ENCODE measurements at places on chromosomes 1 and 21.

DNA sequence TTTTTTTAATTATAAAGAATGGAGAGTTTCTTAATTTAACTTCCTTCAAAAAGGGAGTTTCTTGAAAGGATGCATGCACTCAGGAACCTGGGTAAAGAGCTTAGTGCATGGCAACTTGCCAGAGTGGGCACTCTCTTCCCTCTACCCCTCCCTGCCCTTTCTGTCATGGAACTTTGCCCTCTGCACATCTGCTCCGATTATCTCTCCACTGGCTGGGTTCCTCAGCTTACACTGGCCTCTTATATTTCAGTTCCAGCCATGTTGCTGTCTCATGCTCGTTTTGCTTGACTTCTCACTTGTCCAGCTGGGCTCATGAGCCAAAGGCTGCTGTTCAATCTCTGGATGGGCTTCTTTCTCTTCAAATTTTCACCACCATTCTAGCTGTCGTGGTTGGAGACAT lies 87.0 kb downstream of the NCAM2 start:
- DNase-seq: no peak

- no peak for DNase-seq
These were observed 57.4 kb upstream of the TMPRSS15 start for GRCh38 chr21:18460979-18461378.

GRCh38 chr1:153339802-153340201 lies 8.8 kb downstream of the PGLYRP4 start:
- no peak for DNase-seq

GRCh38 chr1:170209125-170209524 lies 63.4 kb downstream of the NTMT2 start:
- no peak for DNase-seq

- no peak for DNase-seq
These were observed 443.0 kb downstream of the SIPA1L2 start for GRCh38 chr1:232186931-232187330.

DNA sequence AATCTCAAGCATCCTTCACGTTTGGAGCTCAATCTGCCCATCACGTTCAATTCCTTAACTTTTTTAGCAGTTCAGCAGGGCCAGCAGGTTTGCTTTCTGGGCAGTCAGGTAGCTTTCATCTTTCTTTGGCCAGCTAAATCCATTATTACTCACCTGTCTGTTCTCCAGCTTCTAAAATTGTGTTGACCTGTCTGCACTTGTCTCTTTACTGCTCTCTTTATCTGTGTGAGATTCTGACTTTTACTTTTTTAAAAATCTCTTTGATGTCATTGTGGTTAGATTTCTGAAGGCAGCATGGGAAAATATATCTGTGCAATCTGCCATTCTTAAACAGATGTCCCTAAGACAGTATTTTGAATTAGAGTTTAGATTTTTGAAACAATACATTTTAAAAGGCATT lies 24.9 kb upstream of the CYYR1 start:
- DNase-seq: no peak

GRCh38 chr1:48602349-48602748 lies 130.3 kb upstream of the SPATA6 start:
- DNase-seq: no peak

GRCh38 chr1:31920956-31921355 lies 17.2 kb downstream of the PTP4A2 start:
- no peak for DNase-seq

- no peak for DNase-seq
These were observed 310.3 kb downstream of the MATN1 start for GRCh38 chr1:30413111-30413440.

DNA sequence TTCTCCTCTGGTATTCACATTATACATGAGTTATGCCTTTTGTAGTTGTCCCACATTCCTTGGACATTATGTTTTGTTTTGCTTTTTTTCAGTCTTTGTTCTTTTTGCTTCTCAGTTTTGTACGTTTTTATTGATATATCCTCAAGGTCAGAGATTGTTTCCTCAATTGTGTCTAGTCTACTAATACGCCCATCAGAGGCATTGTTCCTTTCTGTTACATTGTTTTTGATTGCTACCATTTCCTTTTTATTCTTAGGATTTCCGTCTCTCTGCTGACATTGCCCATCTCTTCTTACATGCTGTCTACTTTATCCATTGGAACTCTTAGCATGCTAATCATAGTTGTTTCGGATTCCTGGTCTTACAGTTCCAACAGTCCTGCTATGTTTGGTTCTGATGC lies 27.8 kb upstream of the MPC2 start:
- no peak for DNase-seq

DNA sequence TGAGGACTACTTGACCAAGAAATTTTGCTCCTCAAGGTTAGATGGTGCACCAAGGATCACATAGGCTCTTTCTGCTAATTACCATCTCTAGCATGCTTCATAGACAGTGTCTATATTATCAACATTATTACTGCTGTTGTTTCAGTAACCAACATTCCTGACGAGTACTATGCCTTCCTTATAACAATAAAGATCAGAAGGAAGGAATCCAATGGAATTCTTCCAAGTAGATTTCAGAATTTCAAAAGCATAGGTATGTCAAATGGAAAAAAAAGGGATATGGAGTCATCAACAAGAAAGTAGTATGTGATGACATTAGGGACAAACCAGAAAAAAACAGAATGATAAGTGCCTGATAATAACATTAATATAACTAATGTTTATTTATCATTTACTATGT lies 39.6 kb upstream of the LPGAT1 start:
- no peak for DNase-seq

GRCh38 chr1:206882555-206882954 lies 14.7 kb upstream of the IL24 start:
- DNase-seq: no peak

GRCh38 chr1:18288722-18289121 lies 181.1 kb downstream of the IGSF21 start:
- DNase-seq: peak; percentile 61

GRCh38 chr1:37865348-37866120 lies 6.1 kb upstream of the MTF1 start:
- DNase-seq: no peak

DNA sequence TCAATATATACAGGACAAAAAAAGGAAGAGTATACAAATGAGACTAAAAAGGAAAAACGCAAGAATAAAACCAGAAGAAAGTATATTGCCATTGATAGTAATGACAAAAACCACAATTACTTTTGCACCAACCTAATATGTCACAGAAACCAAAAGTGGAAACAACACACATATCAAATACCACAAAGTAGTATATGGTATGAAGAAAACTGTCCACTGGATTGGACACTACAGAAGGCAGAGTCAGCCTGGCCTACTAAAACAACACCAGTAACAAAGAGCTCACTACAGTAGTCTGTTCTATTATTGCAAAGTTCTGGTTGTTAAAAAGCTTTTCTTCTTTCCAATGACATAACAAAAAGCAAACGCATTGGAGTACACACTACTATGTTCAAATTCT lies 17.7 kb downstream of the TESK2 start:
- no peak for DNase-seq

DNA sequence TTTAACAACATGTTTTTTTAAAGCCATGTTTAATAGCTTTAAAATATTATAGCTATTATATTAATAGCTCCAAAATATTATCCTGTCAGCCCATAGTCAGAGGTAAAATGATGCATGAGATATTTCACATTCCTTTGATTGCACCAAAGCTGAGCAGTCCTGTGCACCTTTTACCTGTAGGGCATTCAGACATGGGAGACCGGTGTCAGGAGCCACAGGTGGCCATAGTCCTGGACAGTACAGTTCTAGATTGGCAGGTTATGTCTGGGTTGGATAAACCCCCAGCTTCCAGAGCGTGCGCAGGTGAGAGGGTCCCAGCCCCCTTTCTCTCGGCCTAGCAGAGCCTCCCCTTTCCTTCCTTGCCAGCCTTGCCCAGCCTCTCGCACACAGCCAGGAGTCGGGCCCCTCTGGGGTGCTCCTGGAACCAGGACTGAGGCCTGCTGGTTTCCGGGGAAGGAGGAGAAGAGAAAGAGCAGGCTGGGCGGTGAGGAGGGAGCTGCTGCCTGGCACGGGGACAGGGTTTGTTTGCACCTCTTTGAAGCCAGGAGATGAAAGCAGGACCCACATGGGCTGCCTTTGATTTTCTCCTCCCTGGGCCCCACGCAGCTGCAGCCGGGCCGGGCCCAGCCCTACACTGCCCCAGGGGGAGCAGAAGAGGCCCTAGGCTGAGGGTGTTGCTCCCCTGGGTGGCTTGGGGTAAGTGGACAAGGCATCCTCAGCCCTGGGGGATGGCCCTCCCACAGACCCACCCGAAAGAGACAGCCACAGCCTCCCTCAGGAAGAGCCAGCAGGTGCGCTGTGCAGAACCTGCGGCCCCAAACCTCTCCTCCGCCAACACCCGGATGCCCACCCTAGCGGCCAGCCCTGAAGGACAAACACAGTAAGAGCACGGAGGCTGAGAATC lies 75.2 kb upstream of the TARDBP start:
- DNase-seq: no peak

- no peak for DNase-seq
These were observed 22.8 kb downstream of the LDLRAP1 start for GRCh38 chr1:25566176-25566729.

- no peak for DNase-seq
These were observed 46.4 kb upstream of the TMEM51 start for GRCh38 chr1:15107058-15107687.

GRCh38 chr1:239302696-239303095 lies 83.7 kb upstream of the CHRM3 start:
- DNase-seq: no peak

GRCh38 chr1:64828829-64829228 lies 84.0 kb downstream of the RAVER2 start:
- no peak for DNase-seq

DNA sequence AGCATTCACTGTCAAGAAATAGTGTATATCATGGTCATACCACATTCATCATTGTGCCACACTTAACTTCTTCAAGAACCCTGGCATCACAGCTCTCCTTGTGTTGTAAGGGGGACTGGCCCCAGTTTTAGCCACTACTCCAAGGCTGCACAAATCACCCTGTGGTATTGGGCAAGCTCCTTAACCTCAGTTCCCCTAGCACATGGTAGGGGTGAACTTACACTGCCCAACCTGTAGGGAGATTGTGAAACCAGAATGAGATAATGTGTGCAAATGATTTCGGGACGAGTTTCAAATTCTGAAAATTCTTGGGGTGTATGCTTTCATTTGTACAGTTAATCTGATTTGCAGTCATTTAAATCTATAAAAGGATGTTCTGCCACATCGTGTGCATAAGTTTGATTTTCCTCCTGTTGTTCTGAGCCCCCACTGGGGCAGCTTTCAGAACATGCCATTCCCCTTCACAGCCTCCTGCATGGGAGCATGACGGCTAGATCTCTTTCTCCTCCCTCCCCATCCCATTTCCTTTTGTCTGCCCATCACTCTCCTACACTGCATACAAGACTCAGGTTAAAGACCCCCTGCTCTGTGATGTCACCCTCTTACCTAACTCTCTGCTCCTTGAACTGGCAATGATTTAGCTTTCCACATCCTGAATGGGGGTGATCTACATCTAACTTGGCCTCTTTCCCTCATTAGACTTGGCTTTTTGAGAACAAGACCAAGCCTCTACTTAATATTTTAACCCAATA lies 290.3 kb downstream of the CHRM3 start:
- DNase-seq: no peak

DNA sequence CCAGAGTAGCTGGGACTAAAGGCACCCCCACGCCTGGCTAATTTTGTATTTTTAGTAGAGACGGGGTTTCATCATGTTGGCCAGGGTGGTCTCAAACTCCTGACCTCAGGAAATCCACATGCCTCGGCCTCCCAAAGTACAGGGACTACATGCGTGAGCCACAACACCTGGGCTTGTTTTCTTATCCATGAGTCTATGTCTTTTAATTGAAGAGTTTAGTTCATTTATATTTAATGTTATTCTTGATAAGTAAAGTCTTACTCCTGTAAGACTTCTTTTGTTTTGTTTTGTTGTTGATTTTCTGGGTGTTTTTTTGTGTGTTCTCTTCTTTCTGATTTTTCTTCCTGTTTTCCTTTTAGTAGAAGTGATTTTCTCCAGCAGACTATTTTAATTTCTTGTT lies 621.0 kb downstream of the LTN1 start:
- no peak for DNase-seq

DNA sequence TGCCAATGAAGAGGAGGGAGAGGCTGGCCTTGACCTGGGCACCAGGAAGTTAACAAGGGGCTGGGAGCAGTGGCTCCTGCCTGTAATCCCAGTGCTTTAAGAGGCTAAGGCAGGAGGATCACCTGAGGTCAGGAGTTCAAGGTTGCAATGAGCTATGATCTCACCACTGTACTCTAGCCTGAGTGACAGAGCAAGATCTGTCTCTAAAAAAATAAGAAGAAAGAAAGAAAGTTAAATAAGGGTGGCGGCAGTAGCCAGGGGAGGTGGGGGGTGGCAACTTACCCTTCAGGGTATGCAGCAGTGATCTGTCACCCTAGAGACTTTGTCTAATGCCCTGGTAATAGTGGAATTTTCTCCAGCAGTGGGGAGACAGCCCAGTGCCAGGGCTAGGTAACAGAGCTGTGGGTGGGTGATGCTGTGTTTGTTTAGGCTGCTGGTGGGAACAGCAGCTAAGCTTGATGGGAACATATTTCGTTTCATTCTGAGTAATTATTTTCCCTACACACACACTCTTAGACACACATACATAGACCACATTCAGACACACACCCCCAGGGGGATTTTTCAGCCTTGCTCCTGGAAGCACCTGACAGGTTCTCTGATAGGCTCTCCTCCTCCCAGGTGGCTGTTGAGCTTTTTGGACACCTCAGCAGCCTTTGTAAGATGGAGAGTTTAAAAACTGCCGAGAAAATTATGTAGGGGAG lies 11.3 kb upstream of the SYT6 start:
- DNase-seq: no peak

DNA sequence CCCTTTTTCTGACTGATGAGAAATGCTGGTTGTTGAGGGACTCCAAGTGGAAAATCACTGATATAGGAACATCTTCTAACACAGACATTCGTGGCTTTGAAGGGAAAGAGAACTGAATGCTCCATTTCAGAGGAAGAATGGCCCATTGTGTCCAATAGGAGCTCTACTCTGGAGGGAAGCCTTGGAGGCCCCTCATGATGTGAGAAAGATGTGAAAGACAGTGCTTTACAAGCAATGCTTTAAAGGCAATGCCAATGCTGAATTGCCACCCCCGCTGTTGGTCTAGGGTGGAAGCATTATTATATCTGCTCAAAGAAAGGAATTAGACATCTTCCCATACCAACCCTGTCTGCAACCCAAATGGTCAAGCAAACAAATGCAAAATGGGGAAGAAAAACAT lies 13.7 kb downstream of the NMNAT2 start:
- DNase-seq: no peak

DNA sequence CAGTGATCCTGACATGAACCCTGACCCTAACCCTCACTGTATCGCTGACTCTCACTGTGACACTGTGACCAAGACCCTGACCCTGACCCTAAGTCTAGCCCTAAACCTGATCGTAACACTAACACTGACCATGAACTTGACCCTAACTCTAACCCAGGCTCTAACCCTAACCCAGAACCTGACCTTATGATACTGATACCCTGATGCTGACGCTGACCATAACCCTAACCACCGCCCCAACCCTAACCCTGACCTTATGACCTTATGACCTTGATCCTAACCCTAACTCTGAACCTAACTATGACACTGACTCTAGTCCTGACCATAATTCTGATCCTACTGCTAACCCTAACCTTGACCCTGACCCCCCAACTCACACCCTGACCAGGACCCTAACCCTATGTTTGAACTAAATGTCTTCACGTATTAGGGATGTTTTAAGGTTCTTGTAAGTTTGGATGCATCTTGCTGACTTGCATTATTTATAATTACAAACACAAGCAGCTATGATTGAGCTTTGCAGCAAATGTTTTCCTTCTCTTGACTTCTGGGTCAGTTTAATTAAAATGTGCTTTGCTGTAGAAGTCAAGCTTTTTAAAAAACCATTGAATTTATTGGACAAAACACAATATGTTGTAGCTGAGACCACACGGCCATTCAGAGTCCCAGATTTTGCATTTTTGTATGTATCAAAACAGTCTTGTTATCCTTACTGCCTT lies 23.9 kb upstream of the PRSS38 start:
- DNase-seq: no peak

Measured in NCI-H1417 (cell line).